Activated naive CD4-positive, alpha-beta T cell treated with Interleukin-2 at 50 U/mL for 16 hours (primary cell): ENCODE measurements at places on chromosomes 11 and 22.

GRCh38 chr22:37848587-37849088 lies 581 bp upstream of the EIF3L start:
- peak; percentile 17 for DNase-seq

- DNase-seq: no peak
Measured at GRCh38 chr11:61332281-61332796, 566 bp downstream of the DDB1 start.

DNA sequence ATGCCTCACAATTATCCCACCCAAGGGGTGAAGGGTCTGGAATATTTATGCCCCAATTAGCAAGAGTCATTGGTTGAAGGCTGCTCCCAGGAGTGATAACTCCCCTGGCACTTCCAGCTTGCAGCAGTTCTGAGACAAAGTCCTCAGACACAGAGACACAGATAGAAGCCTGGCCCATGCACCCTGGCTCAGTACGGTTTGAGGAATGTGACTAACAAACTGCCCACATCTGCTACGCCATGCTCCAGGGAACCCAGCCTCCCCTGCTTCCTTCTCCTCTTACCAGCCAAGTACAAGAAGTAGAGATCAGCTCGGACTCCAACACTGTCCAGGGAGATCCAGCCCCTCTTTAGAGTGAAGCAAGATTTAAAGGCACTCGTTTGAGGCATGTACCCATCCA lies 48.5 kb upstream of the BMAL1 start:
- no peak for DNase-seq

DNA sequence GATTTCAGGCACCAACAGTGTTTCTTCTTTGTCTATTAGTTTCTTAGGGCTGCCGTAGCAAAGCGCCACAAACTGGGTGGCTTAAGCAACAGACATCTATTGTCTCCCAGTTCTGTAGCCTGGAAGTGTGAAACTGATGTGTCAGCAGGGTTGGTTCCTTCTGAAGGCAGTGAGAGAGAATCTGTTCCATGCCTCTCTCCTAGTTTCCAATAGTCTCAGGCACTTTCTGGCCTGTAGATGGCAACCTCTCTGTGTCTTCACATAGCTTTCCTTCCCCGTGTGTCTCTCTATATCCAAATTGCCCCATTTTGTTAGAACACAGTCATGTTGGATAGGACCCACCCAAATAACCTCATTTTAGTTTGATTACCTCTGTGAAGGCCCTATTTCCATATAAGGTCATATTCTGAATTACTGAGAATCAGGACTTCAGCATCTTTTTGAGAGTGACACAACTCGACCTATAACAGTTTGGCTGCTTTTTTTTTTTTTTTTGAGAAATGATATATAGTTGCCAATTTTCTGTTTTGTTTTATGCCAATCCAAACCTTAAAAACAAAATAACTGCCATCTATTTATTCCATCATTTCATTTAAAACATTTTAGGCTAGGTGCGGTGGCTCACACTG lies 108.2 kb downstream of the SLC36A4 start:
- no peak for DNase-seq

DNA sequence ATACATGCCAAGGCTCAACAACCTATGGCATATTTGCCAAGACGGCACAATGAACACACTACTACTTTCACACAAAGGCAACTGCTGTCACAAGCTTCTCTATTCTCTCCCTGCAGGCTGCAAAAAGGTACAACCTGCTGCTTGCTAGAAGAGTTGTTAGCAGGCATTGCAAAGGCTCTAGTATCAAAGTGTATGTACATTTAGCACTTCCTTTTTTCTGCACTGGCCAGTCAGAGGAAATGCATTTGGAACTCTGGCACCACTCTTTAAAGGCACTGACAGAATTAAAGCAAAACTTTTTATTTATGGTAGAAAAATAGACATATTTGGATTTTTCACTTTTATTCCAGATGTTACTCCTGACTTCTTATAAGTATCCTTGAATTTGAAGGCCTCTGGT lies 125.9 kb downstream of the CWF19L2 start:
- DNase-seq: no peak

- DNase-seq: no peak
Measured at GRCh38 chr22:19703869-19704268, 10.4 kb upstream of the SEPTIN5 start.

- DNase-seq: no peak
Measured at GRCh38 chr11:122976734-122977469, 4.7 kb downstream of the BSX start.

GRCh38 chr11:688681-689080 lies 6.3 kb downstream of the DEAF1 start:
- no peak for DNase-seq

DNA sequence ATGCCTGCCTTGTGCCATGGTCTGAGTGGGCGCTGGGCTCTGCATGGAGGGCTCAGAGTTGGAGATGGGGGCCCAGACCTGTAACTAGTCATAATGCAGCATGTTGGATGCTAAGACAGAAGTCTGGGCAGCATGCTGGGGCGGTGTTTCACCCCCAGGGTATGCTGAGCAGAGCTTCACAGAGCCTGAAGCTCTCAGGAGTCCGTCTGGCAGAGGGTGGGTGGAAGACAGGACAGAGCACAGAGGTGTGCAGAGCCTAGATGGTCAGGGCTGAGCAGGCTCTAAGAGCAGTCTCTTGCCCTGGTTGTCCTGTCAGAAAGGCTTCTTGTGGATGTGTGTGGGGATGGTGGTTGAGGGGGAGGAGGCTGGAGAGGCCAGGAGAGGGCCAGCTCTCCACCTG lies 7.2 kb downstream of the TAF6L start:
- DNase-seq: no peak

GRCh38 chr22:38213990-38214301 lies 12.2 kb downstream of the MAFF start:
- DNase-seq: no peak

- peak; percentile 50 for DNase-seq
Measured at GRCh38 chr11:74255741-74256375, 55.6 kb downstream of the P4HA3 start.
